ENCODE measurements at places on chromosomes 12 and 14. TPM values are rescaled to one million over a fixed set of nuclear protein-coding genes. Genes with fewer than 3 reads are reported as not detected.

The RNASE7 gene
- total RNA-seq, result not detected

DNA sequence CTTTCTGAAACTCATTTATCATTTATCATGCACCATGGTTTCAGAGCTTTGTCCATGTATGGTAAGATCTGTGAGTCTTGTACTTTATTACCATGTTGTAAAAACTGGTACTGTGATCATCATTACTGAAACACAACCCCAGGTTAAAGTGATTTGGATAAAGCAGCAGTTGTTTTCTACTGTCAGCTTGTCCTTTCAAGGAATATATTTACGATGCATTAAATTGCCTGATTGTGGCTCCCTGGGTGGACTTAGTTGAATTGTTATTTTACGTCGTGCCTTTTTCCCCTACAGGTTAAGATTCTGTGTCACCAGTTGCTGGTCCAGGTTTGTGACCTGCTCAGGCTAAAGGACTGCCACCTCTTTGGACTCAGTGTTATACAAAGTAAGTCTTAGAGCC lies 46.1 kb downstream of the FRMD6 start:
- no peak for DNase-seq

DNA sequence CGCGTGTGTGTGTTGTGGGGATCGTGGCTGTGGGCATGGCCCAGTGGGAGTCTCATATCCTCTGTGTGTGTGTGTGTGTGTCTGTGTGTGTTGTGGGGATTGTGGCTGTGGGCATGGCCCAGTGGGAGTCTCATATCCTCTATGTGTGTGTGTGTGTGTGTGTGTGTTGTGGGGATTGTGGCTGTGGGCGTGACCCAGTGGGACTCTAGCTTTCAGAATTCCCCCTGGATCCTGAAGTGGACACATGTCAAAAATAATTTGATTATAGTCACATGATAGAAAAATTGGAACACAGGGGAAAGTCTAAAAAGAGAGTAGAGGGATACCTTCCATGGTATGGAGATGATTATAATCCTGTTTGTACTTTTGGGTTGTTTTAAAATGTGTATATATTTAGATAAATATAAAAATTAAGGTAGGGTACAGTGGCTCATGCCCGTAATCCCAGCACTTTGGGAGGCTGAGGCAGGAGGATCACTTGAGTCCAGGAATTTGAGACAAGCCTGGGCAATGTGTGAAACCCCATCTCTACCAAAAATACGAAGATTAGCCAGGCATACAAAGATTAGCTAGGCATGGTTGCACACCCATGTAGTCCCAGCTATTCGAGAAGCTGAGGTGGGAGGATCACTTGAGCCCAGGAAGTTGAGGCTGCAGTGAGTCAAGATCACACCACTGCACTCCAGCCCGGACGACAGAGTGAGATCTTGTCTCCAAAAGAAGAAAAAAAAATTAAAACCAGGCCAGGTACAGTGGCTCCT lies 11.0 kb downstream of the PAPLN start:
- DNase-seq, result no peak

DNA sequence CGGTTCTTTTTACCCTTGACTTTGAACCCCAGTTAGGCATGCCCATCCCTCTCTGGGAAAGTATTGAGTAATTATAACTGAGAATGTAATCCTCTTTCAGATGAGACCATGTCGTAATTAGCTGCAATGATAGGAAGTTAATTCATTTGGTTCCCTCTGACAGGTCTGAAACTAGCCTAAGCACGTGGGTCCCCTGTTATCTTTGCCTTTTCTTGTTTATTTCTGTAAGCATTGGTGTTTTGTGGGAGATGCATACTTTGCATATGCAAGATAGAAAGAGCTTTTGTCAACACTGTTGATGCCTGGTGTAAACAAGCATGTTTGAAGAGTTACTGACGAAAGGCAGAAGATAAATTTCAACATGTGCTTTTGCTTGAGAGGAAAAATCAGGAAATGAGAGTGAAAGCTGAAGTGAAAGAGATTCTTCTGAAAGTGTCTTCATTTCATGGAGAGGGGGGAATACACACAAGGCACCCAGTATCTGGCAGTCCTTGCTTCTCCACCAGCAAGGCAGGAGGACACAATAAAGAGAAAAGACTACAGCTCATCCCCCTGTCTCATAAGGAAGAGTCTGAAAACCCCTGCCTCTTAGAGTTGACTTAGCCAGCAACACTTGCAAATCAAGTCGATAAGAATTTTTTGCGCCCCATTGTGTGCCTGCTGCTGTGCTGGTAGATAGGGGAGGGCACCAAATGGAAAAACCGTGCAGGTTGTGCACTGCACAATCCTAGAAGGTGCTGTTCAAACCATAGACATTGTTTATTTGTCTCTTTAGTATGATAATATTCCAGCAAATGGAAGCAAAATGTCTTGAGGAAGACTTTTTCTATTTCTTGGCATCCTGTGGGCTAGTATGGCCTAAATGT lies 77.8 kb downstream of the SLC24A4 start:
- no peak for DNase-seq

The RPS6KL1 gene
- 0.80 TPM for total RNA-seq

GRCh38 chr14:65071544-65071943 lies 30.8 kb downstream of the MAX start:
- no peak for DNase-seq

The TNS2 gene
- total RNA-seq, result 79.6 TPM

The COPZ1 gene
- 186 TPM for total RNA-seq

DNA sequence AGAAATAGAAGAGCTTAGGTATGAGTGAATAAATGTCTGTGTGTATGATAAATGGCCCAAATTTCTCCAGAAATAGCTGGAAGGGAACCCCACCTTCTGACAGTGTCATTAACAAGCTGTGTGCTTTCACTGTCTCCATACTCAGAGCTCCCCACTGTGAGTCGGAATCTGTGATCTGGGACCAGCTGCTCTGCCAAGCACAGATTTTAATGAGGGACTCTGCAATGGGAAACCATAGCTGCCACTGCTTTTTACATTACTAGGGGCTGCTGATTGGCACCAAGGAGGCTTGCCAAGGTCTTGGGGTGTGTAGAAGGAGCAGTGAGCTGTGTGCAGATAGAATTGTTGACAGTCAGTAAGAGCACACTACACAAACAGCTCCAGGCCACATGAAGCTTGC lies 244.2 kb upstream of the CCDC196 start:
- DNase-seq, result no peak

DNA sequence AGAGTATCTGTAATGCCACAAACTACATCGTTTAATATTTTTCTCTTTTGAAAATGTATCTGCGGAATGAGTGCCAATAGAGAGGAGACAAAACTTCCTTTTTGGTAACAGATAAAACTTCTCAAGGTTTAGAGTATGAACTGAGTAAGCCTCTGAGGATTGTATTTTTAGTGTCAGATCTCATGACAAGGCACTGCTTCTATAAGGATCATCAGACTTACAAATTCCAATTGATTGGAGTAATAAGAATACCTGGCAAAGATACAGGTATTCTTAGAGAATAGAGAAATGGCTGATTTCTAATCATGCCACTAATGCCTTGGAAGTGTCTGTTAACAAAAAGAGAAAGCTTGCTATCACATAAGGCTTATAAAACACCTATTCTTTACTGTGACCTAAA lies 45.3 kb downstream of the SLC35F4 start:
- DNase-seq, result no peak

DNA sequence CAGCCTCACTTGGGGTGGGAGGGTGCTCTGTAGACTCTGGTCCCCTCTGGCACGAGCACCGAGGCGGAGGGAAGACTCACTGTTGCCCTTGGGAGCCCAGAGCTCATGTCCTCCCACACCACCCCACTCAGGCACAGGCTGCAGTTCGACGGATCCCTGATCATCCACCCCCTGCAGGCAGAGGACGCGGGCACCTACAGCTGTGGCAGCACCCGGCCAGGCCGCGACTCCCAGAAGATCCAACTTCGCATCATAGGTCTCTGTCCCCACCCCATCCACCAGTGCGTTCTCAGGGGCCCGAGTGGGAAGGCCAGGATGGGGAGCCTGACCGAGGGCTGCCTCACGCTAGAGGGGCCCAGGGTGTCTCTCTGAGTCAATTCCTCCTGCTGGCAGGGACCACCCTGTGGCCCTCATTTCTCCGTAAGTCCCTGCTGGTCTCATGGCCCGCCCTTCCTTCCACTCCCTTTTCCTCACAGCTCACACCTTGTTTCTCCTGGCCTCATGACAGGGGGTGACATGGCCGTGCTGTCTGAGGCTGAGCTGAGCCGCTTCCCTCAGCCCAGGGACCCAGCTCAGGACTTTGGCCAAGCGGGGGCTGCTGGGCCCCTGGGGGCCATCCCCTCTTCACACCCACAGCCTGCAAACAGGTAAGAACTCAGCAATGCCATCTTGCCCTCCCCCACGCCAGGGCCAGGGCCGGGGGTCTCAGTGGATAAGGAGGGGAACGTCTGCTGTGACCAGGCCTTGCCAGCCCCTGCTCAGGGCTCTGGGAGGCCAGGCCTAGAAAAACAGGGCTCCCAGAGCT lies 27.0 kb downstream of the PAPLN start:
- DNase-seq, result no peak

All from LHCN-M2 (cell line).